Spinal cord (tissue), 10 donors: ENCODE measurements at places on chromosomes 2 and 18.

- DNase-seq = no peak
Measured at GRCh38 chr2:108594132-108594981, 60.1 kb downstream of the LIMS1 start.

- no peak for DNase-seq
Measured at GRCh38 chr2:121591199-121591598, 58.1 kb downstream of the CLASP1 start.

DNA sequence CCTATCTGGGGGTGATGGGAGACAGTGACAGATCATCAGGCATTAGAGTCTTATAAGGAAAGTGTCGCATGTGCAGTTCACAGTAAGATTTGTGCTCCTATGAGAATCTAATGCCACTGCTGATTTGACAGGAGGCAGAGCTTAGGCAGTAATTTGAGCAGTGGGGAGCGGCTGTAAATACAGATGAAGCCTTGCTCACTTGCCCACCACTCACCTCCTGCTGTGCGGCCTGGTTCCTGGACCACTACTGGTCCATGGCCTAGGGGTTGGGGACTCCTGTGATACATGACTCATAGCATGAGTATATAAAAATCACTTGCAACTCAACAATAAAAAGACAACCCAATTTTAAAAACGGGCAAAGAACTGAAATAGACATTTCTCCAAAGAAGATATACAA is 71.1 kb upstream of the ACAA2 start:
- no peak for DNase-seq

- no peak for DNase-seq
Measured at GRCh38 chr18:35050705-35051195, 9.5 kb downstream of the MAPRE2 start.

GRCh38 chr2:168534926-168535325 is 78.9 kb downstream of the CERS6 start:
- no peak for DNase-seq

- no peak for DNase-seq
Measured at GRCh38 chr2:198063242-198063641, 258.8 kb downstream of the PLCL1 start.
